ENCODE measurements at places on chromosomes 5 and 9. TPM values are rescaled to one million over a fixed set of nuclear protein-coding genes. Genes with fewer than 3 reads are reported as not detected.

DNA sequence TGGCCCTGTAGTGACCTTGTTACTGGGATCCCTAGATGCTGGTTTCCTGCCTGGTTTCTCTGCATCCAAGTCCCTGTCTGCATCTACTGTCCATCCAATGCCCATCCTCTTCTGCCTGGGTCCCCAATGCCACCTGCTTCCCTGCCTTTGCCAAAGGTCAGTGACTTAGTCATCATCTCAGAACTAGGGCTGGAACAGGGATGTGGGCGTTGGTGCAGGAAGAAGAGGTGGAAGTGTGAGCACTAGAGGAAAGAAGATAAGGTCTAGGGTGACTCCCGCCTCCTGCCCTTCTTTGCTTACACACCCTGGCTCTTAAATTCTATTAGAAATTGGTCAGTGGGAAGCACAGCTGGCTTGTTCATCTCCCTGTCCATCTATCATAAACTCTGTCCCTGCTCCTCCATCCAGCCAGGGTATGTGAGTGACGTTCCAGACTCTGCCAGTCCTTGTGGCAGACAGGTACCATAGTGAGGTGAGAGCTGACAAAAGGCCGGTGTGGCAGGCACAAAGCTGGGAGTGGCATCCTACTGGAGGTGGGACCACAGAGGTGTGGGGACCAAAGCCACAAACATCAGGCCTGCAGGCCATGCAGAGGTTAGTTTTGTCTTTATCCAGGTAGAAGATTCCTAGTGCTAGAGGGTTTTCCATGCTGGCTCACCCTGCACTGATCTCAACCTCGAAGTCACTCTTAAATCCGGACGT lies 9.2 kb downstream of the PTPN3 start:
- DNase-seq, result no peak

LCN10 gene
- 0.20 TPM for total RNA-seq

- DNase-seq, result no peak
Observed at GRCh38 chr5:4984461-4984860, 155.7 kb upstream of the ADAMTS16 start.

DNA sequence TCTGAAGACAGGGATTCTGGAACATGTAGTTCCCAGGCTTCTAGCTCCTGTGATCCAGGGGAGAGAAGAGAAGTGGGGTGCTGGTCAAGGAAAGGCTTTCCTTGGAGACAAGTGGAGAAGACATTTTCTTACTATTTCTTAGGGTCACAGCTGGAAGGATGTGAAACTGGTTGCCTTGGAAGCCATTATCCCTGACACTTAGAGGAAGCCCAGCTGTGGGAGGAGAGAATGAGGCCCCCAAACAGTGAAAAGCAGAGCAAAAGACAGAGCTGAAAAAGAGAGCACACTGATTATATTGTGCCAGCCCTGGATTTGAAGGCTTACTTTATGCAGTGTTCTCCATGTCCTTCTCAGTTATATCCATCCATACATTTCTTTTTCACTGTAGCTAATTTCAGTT lies 17.5 kb upstream of the SHB start:
- DNase-seq, result no peak

GRCh38 chr9:136620441-136621018 lies 42.2 kb upstream of the EGFL7 start:
- DNase-seq, result peak; percentile 28

MEGF10 gene
- total RNA-seq, result 3.0 TPM

SPATA31E1 gene
- 0.09 TPM for total RNA-seq

PCDHB15 gene
- 2.4 TPM for total RNA-seq

DNA sequence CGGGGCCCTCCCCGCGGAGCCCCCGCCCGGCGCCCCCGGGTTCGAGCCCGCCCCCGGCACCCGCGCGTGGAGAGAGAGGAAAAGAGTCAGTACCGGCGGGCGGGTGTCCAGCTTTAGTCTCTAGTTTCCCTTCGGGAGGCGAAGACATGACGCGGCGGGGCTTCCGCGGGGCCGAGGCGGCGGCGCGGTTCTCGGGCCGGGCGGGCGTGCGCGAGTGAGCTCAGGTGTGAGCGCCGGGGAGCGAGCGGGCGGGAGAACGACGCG lies 181 bp downstream of the DAP start:
- DNase-seq, result no peak

LCN1 gene
- total RNA-seq, result not detected

GRCh38 chr5:14270209-14270702 lies 127.1 kb downstream of the TRIO start:
- no peak for DNase-seq

ENTPD2 gene
- total RNA-seq, result 5.2 TPM

- no peak for DNase-seq
Observed at GRCh38 chr9:99850736-99851499, 29.2 kb downstream of the NR4A3 start.
